Muscle of back (tissue), 13 donors: ENCODE measurements at places on chromosomes 1 and 21.

- no peak for DNase-seq
Measured at GRCh38 chr1:89721351-89721750, 88.4 kb downstream of the LRRC8C start.

DNA sequence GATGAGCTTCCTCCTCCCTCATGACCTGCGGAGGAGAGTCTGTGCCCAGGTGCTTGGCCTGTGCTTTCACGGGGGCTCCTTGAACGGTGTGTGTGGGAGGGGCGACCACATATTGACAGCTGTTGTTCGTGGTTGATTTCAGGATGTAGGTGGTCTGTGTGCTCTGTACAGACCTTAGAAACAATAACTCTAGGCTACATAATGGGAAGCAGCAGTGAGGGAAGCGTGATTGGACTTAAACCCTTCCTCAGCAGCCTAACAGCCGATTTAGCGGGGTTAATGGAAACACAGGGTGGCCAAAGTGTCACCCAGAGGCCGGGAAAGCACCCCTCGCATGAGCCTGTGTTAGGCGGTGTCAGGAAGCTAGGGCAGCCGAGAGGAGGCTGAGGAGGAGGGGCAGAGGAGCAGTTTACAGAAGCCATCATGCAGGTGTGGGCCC, 56.0 kb downstream of the TBCE start:
- DNase-seq = no peak

GRCh38 chr1:194295685-194296084, 1109.3 kb upstream of the B3GALT2 start:
- DNase-seq = peak; percentile 5

DNA sequence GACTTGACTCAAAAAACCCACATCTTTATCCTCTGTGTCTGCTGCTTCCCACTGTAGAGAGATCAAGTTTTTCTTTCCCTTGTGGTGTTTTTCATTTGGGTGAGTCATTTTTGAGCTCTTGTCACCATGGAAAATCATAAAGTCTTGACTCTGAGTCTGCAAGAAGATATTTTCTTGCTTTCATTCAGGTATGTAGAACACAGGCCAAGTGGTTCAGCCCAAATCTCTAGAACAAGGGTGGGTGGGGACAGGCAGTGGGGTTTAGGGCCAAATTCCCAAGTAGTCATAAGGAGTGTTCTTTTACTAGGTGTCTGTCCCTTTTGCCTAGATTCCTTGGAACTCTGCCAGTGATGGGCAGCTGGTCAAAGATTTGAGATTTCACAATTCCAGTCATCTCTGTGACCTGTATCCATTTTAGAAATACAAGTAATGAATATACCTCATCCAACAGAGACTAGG, 21.5 kb upstream of the ARHGAP29 start:
- no peak for DNase-seq

GRCh38 chr1:33049371-33049770, 12.7 kb upstream of the AK2 start:
- DNase-seq = no peak
